Subcutaneous adipose tissue (tissue), 4 donors: ENCODE measurements at places on chromosomes 12 and 14. TPM values are rescaled to one million over a fixed set of nuclear protein-coding genes. Genes with fewer than 3 reads are reported as not detected.

The HIGD1C gene
- total RNA-seq: not detected

The HCAR3 gene
- total RNA-seq: 3.1 TPM

The OR6C2 gene
- total RNA-seq: not detected

The SYNDIG1L gene
- total RNA-seq: 0.49 TPM

The ENDOU gene
- not detected for total RNA-seq

The PTGER2 gene
- total RNA-seq: 3.4 TPM

The XPOT gene
- 116 TPM for total RNA-seq

The DBX2 gene
- 0.66 TPM for total RNA-seq

The RASSF9 gene
- total RNA-seq: 1.1 TPM

The KIF5A gene
- not detected for total RNA-seq

The DENND5B gene
- total RNA-seq: 12.8 TPM

The LPAR5 gene
- 0.82 TPM for total RNA-seq

The DHRS2 gene
- not detected for total RNA-seq

The ESRRB gene
- not detected for total RNA-seq

The PZP gene
- not detected for total RNA-seq

The CDK2 gene
- 9.8 TPM for total RNA-seq

The FICD gene
- 4.9 TPM for total RNA-seq

The GARIN6 gene
- not detected for total RNA-seq

The SLC5A8 gene
- total RNA-seq: not detected

The ERBB3 gene
- total RNA-seq: 2.6 TPM

The KRT6C gene
- total RNA-seq: not detected

The CD69 gene
- total RNA-seq: 5.4 TPM

The LAG3 gene
- 1.4 TPM for total RNA-seq

The FBLN5 gene
- 158 TPM for total RNA-seq

The KRT78 gene
- total RNA-seq: not detected

The GNG2 gene
- total RNA-seq: 74.3 TPM

The SPIC gene
- total RNA-seq: not detected

The USP5 gene
- total RNA-seq: 38.1 TPM

The NXPH4 gene
- not detected for total RNA-seq

The SERPINA10 gene
- total RNA-seq: not detected

The KRT73 gene
- not detected for total RNA-seq

The PPM1H gene
- total RNA-seq: 1.5 TPM

The DEGS2 gene
- 0.94 TPM for total RNA-seq

The ABCD2 gene
- 43.4 TPM for total RNA-seq

The EML1 gene
- total RNA-seq: 11.0 TPM

The RITA1 gene
- total RNA-seq: 9.8 TPM

The TUNAR gene
- total RNA-seq: not detected

The CLEC1B gene
- not detected for total RNA-seq

The ASPG gene
- total RNA-seq: not detected

The ACIN1 gene
- 95.5 TPM for total RNA-seq

The SLC25A47 gene
- not detected for total RNA-seq

The CCDC85C gene
- total RNA-seq: 0.49 TPM

The AICDA gene
- not detected for total RNA-seq

The FAM90A1 gene
- 0.33 TPM for total RNA-seq

The MAP3K9 gene
- 0.16 TPM for total RNA-seq

The CCDC197 gene
- total RNA-seq: not detected

The STYK1 gene
- total RNA-seq: not detected
